ENCODE measurements at places on chromosomes 6 and 20.

DNA sequence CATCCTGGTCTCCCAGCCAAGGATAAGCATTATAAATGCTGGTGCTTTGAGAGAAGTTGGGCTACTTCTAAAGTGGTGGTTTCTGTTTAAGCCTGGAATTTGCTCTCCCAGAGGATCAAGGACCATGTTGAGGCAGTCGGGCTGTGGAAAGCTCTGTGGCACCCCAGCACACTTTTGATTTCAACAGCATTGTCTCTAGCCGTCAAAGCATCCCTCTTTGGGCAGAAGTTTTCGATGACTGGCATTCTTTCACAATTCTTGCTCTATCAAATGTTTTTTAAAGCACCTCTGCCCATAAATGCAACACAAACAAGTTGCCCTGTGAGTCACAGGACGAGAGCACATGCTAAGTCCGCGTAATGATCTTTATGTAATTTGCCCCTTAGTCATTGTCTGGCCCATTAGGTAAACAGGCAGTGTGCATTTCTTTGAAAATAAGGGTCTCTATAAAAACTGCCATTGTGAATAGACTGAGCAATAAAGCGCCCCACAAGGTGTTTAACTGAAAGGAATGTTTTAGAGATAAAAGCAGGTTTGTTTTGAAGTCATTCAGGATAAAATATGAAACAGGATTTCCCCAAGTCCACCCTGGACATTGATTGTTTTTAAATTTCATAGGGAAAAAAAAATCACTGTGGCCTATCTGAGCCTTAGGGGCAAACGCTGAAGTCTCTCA lies 44.7 kb upstream of the FOXQ1 start:
- no peak for DNase-seq

- no peak for DNase-seq
These were observed 123.9 kb downstream of the CD83 start for GRCh38 chr6:14241255-14242070.

GRCh38 chr20:50425076-50425475 lies 85.1 kb upstream of the PTPN1 start:
- no peak for DNase-seq

GRCh38 chr20:24698189-24698588 lies 228.8 kb downstream of the SYNDIG1 start:
- DNase-seq = no peak

DNA sequence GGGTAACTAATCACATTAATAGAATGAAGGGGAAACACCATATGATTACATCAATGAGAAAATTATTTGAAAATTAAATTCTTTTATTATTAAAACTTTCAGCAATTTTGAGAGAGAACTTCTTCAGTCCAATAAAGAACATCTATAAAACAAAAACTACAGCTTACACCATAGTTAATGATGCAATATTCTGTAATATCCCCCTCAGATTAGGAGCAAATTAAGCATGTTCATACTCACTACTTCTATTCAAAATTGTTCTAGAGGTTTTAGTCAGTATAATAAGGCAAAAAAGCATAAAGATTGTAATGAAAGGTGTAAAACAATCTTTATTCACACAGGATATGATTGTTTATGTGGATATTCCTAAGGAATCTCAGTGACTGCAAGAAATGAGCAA lies 465.4 kb downstream of the CD109 start:
- peak; percentile 13 for DNase-seq

DNA sequence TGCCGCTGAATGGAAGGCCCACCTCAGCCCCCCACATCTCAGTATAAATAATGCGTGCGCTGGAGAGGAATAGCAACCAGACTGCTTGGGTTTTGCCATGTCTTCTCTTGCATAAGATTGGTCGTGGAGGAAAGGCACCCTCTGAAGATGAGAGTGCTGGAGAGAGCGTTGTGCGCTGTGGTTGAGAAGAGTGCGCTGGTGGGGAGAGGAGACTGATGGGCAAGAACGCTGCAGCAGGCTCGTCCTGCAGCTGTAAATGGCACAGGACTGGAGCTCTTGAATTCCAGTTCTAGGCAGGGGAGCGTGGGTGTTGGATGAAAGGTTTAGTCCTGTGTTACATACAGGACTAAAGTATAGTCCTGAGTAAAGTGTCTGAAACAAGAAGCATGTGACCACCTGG lies 51.5 kb downstream of the RPRD1B start:
- peak; percentile 31 for DNase-seq

DNA sequence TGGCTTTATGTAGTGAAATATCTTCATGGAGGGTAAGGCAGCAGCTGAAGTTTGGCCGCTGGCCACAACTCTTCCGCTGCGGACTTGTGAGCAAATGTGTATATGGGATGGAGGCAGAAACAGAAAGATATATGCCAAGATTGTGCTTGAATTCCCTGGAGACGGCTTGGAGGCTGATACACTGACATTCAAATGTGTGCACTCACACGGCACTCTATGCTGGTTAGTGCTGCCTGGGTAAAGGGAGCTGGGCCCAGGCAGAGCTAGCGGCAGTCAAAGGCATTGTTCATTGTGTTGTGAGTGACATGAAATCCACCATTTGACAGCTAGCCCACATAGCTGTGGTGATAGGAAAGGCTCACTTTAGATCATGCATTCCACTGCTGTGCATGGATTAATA lies 202.7 kb downstream of the CLIC5 start:
- peak; percentile 6 for DNase-seq

GRCh38 chr6:129759796-129760605 lies 50.0 kb upstream of the ARHGAP18 start:
- DNase-seq = peak; percentile 30

DNA sequence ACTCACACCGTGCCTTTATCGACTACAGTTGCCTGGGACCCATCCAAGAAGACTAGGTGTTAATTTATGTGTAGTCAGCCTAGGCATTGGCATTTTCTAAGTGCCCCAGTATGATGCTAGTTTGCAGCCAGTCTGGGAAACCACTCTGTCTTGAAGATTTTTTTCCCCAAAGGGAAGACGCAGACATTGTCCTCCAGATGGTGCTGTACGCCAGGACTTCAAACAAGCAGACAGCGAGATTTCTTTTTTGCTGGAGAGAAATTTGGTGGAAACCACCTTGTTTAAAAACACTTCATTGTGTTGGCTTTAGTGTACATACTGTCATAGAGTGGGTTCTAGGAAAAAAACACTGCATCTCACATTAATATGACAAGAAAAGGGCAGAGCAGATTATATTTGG lies 30.0 kb downstream of the ALDH5A1 start:
- peak; percentile 59 for DNase-seq

- no peak for DNase-seq
These were observed 17.9 kb upstream of the CST3 start for GRCh38 chr20:23655491-23656211.

GRCh38 chr6:168534265-168534664 lies 93.3 kb downstream of the SMOC2 start:
- DNase-seq = no peak

DNA sequence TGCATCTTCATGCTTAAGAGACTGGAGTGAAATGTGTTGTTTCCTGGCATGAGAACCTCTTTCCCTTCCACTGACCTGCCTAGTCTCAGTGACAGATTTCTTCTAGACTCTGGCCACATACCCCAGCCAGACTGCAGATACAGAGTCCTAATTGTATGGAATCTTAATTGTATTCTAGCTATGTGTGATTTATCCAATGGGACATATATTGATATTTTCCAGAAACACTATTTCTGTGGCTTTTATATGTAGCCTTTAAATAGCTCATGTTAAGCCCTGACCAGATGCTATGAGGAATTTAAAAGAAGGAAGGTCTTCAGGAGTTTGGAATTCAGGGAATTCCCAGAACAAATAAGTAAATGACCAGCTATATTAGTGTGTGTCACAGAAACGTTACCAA lies 99.0 kb downstream of the FIG4 start:
- DNase-seq = peak; percentile 79

DNA sequence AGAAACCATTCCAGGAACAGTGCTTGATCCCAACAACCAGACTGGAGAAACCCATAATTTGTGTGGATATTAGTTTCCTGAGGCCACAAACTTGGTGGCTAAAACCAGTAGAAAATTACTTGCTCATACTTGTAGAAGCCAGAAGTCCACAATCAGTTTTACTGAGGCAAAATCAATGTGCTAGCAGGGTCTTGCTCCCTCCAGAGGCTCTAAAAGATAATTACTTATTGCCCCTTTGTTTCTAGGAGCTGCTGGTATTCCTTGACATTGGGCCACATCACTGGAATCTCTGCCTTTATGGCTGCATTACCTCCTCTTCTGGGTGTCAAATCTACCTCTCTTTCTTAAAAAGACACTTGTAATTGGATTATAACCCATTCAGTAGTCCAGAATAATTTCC lies 142.2 kb upstream of the SAMD5 start:
- no peak for DNase-seq

DNA sequence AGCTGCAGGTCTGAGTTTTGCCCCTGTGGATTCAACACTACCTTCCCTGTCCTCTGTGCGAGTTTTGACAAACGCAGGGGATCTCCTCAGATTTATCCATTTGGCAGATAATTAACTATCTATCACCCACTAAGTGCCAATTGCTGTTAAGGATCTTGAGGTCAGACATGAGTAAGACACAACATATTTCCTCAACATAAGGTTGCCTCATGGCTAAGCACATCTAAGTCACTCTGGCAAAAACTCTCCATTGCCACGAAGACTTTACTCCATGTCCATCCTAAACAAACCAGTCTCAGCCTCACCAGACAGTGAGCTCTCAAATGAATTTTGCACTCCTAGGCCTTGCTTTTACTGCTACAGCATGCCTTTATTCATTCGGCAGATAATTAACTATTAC lies 408.4 kb downstream of the MAFB start:
- no peak for DNase-seq

DNA sequence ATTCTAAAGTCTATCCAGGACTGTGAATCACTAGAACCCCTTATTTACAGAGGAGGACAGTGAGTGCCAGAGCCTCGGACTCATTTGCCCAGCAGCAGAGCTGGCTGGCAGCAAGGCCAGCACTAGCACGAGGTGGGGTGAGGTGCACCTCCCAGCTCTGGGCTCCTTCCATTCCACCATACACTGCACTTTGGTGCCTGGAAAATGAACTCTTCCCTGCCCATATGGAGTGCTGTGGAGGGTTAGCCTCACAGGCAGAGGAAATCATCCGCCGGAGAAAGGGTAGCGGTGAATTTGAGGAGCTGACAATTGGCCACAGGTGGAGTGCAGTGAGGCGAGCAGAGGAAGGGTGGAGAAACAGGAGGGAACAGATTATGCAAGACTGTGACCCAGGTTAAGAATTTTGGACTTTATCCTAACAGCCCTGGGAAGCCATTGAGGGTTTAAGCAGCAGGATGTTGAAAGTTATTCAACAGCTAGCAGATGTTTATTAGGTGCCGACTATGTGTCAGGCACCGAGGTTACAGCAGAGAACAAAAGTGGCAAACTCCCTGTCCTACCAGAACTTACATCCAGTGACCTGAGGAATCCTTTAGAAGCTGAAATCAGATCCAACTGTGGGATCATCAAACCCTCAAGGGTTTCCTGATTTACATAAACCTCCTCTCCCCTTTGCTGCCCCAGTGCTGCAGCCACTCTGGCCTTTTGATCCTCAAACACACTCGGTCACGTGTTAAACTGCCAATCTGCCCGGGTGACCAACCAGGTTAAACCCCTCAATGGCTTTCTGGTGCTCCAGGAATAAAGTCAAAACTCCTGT lies 6.2 kb downstream of the TRIM26 start:
- peak; percentile 20 for DNase-seq

GRCh38 chr6:125252891-125253290 lies 48.9 kb downstream of the HDDC2 start:
- peak; percentile 76 for DNase-seq

DNA sequence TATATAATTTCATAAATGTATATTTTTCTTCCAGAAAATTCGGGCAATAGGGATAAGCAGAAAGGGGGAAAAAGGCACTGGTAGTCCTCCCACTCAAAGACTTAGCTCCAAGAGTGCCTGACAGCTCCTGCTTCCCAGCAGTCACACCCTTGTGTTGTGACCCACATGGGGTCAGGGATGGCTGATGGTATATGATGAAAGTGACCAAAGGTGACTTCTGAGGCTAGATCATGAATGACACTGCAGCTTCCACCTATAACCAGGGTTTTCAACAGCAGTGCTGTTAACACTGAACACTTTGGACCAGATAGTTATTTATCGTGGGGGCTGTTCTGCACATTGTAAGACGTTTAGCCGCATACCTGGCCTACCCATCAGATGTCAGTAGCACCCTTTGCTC lies 22.3 kb downstream of the FAM50B start:
- no peak for DNase-seq

DNA sequence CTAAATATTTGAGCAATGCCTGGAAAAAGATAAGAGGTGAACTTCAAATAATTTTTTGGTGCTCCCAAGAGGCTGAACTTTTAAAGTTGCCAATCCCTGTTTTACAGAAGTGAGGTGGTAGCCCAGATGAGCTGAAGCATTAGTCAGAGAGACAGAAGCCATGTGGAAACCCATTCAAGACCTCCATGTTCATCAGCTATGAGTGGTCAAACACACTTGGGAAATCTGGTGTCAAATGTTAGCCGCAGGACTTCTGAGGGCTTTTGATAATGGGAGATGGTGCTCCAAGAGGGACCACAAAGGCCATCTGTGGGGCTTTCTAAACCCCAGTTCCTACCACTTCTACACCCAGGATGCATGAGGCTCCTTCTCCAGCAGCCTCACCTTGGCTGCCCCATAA lies 77.5 kb upstream of the MRPS10 start:
- no peak for DNase-seq

DNA sequence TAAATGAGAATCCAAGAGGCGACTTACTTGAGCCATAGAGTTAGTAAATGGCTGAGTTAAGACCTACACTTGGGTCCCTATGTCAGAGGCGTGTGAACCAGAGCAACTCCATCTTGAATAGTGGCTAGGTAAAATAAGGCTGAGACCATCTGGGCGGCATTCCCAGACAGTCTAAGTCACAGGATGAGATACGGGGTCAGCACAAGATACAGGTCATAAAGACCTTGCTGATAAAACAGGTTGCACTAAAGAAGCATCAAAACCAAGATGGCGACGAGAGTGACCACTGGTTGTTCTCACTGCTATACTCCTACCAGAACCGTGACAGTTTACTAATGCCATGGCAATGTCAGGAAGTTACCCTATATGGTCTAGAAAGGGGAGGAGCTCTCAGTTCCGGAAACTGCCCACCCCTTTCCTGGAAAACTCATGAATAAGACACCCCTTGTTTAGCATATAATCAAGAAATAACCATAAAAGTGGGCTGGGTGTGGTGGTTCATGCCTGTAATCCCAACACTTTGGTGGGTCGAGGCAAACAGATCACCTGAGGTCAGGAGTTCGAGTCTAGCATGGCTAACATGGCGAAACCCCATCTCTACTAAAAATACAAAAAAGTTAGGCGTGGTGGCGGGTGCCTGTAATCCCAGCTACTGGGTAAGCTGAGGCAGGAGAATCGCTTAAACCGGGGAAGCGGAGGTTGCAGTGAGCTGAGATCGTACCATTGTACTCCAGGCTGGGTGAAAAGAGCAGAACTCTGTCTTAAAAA lies 43.9 kb upstream of the EEF1A1 start:
- DNase-seq = no peak

- DNase-seq = no peak
These were observed 223.4 kb downstream of the SLC24A3 start for GRCh38 chr20:19435821-19436220.

- DNase-seq = no peak
These were observed 69.9 kb upstream of the FOXQ1 start for GRCh38 chr6:1242021-1242420.
